ENCODE measurements at places on chromosomes 11 and 22.

DNA sequence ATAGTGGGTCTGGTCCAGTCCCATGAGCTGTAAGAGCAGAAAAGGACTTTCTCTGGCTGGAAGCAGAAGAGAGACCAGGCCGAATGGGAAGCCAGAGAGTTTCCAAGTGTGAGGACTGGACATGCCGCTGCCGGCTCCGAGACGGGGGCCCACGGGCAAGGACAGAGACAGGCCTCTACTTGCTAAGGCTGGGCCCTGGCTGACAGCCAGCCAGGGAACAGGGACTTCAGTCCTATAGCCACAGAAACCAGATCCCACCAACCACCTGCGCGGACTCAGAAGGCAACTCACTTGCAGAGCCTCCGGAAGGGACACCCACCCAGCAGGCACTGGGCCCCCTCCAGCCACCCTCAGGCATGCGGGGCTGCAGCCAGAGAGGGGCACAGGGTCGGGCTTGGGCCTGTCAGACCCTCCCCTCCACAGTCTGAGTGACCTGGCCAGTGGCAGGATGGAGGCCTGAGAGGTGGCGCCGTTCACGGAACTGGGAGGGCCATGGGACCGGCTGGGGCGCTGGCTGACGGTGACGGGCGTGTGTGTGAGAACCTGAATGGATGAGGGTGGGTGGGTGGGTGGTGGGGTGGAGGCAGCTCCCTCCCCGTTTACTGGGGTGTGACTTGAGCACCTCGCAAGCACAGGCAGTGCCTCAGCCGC is 47.8 kb upstream of the A4GALT start:
- DNase-seq: no peak

- no peak for DNase-seq
These were observed 9.1 kb downstream of the SMIM38 start for GRCh38 chr11:69164824-69165223.

DNA sequence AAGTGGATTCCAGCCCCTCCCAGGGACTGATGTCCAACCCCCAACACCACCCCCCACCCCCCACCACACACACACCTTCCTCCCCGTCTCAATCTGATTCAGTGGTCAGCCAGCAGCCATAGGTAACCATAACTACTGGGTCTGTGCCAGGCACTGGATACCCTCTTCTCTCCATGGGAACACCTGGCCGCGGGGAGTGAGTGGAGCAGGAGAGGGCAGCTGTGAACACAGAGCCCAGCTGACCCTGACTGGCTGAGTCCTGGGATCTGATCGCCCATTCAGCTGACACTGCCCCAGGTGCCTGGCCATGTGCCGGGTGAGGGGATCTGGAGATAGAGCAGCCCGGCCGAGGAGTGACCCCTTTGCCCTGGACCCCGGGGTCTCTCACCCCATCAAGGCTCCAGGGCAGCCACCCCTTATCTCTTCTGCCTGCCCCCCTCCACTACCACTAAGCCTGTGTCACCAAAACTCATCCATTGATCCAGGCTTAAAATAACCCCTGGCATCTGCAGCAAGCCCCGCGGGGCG is 2.6 kb upstream of the SHISA8 start:
- DNase-seq: no peak

- no peak for DNase-seq
These were observed 6.8 kb upstream of the OMP start for GRCh38 chr11:77095551-77096490.

- DNase-seq: peak; percentile 65
These were observed 254.3 kb upstream of the SESN3 start for GRCh38 chr11:95485115-95485900.

GRCh38 chr22:31451709-31452571 is 37.7 kb downstream of the EIF4ENIF1 start:
- DNase-seq: peak; percentile 67

DNA sequence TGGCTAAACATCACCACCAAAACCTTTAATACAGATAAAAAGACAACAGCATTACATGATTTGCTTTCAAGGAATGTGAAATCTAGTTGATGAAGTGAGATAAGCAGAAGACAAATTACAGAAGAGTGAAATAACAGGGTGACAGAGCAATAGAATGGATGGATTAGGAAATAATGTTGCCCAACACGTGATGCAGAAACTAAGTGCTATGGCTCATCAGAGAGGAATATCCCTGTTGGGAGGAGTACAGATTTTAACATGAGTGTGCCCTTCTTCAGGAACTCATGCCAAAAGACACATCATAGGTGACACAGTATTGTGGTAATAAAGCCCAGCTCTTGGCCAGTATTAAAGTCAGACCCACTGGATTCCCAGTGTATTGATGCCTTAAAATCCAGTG is 176.6 kb upstream of the RAG2 start:
- peak; percentile 86 for DNase-seq

DNA sequence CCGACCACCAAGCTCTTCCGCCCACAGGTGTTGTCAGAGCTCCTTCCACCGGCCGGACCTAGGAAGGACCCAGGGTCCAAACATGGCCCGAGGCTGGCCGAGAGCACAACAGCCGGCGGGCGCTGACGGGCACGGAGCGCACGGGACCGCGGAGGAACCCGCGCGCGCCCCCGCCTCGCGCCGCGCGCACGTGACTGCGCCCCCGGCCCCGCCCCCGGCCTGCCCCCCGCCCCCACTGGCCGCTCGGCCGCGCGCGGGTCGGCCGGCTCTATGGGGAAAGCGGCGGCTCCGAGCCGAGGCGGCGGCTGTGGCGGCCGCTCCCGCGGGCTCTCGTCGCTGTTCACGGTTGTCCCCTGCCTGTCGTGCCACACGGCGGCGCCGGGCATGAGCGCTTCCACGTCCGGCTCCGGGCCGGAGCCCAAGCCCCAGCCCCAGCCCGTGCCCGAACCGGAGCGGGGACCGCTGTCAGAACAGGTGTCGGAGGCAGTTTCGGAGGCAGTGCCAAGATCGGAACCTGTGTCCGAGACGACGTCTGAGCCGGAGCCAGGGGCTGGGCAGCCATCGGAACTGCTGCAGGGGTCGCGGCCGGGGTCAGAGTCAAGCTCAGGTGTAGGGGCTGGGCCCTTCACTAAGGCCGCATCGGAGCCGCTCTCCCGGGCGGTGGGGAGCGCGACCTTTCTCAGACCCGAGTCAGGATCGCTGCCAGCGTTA is at the start of gene OSBP2:
Gene OSBP2 (plus strand): TSS at position 235 of the 711 bp plus-strand sequence. CDS start 36 bp downstream, at position 271.
- no peak for DNase-seq

- no peak for DNase-seq
These were observed 19.4 kb upstream of the BAIAP2L2 start for GRCh38 chr22:38129856-38130255.

GRCh38 chr11:120686516-120686915 is 175.0 kb downstream of the GRIK4 start:
- DNase-seq: no peak

DNA sequence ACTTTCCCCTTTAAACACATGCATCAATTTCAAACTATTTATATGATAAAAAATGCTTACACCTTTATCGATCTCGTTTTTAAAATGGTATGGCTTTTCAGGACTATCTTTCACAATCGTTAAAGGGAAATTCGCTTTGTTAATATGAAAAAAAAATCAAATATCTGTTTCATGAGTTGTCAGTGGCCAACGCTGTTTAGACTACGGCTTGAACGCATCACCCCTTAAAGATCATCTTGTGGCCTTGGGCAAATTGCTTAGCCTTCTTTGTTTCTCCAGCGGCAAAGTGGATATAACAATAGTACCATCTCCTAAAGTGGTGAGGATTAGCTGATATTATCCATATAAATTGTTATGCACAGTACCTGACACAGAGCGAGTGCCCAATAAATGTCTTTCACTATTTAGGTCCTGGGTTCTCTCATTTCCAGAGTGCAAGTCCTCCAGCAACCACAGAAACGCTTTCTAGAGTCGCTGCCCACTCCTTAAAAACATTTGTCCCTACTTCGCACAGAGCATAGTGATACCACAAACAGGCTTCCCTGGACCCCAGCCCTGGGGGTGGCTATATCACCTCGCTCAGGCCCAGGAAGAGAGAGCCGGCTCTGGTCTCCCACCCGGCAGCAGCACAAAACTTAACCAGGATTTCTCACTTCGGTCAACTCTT is 904 bp downstream of the SLC35F2 start:
- DNase-seq: peak; percentile 33

DNA sequence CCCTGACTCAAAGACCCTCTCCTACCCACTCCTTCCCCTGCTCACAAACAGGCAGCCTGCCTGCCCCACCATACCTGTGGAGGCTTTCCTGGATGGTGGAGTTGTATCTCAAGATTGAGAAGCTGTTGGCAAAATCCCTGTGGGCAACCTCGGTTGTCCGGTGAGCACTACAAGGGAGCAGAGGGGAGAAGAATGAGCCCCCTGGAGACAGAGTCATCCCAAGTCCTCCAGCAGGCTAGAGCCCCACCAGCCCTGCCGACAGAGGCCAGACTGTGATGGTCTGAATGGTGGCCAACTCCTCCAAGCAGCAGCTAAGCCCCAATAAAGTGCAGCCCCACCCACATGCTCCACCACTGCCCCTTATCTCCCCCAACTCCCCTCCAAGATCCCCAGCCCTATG is 17.5 kb downstream of the TMPRSS13 start:
- no peak for DNase-seq

DNA sequence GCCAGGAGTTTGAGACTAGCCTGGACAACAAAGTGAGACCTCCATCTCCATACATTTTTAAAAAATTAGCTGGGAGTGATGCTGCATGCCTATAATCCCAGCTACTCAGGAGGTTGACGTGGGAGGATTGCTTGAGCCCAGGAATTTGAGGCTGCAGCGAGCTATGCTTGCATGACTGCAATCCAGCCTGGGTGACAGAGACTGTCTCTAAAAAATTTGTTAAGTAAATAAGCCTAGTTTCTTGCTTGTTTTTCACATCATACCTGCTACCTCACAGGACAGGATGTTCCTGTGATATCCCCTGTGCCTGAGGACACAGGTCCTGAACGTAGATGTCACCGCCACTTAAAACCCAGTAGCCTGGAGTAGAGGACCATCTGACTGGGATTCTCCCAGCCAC is 348.6 kb downstream of the MN1 start:
- no peak for DNase-seq

DNA sequence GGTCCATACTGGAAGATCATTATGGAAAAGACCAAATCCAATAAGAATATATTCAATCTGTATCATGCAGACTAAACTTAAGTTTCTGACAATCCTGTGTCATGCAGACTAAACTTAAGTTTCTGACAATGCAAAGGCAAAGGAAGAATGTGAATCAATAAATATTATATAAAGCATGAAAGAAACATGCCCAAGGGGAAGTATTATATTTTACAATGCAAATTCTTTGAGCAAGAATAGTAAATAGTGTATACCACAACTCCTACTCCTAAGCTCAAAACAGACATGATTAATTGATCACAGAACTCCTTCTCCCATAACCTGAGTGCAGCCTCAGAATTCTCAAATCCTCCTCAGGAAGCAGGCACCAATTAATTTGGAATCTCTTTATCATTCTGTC is 71.3 kb upstream of the BDNF start:
- DNase-seq: no peak

DNA sequence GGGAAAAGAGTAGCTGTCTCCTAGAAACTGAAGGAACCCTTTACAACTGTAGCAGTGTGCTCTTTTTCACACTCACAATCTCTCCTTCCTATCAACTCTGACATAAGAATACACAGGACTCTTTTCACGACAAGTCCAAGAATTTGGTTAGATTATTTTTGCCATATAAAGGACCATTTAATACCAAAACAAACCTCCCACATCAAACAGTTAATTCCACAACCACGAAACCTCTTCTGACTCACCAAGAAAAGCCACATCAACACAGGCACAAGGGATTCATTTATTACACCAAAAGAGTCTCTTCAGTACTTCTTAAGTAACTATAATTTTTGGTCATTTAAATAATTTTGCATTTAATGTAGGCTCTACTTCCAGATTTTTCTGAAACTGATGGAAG is 222.6 kb upstream of the PITPNB start:
- peak; percentile 83 for DNase-seq

Data from fibroblast of mammary gland (primary cell).